ENCODE measurements at places on chromosomes 11 and 22. TPM values are rescaled to one million over a fixed set of nuclear protein-coding genes. Genes with fewer than 3 reads are reported as not detected.

GRCh38 chr11:128689591-128689947, 4.3 kb upstream of the FLI1 start:
- no peaks in the 10 kb centered on the region for H3K36me3 ChIP-seq
- DNase-seq: no peak
- no peaks in the 10 kb centered on the region for H3K4me1 ChIP-seq
- peaks cover 61% of the 10 kb centered on the region for H3K27me3 ChIP-seq
- no peak overlapping the region for H3K4me3 ChIP-seq

DNA sequence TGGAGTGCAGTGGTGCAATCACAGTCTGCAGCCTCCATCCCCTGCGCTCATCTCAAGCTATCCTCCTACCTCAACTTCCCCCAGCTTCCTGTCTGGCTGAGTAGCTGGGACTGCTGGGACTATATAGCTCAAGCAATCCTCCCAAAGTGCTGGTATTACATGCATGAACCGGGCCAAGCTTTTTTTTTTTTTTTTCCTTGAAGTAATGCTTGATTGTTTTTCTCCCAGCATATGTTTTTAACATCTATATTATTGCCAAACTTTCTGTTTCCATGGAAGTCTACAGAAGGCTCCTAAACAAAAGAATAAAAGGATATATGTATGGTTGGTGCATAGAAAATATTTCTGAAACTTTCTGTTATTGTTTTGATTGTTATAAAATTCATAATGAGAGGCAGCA, 853.6 kb downstream of the KCNA4 start:
- H3K4me1 ChIP-seq: no peaks in the 10 kb centered on the region
- no peak overlapping the region for H3K4me3 ChIP-seq
- no peak for DNase-seq
- H3K27ac ChIP-seq: no peak overlapping the region

GRCh38 chr11:97638641-97639224, 1248.9 kb downstream of the JRKL start:
- no peak for DNase-seq
- no peak overlapping the region for H3K4me3 ChIP-seq
- no peaks in the 10 kb centered on the region for H3K36me3 ChIP-seq
- H3K27ac ChIP-seq: no peak overlapping the region
- H3K4me1 ChIP-seq: no peaks in the 10 kb centered on the region
- H3K27me3 ChIP-seq: no peaks in the 10 kb centered on the region

GRCh38 chr11:134921938-134922337, 509.9 kb upstream of the B3GAT1 start:
- H3K27me3 ChIP-seq: no peaks in the 10 kb centered on the region
- no peaks in the 10 kb centered on the region for H3K36me3 ChIP-seq
- DNase-seq: no peak
- no peaks in the 10 kb centered on the region for H3K4me1 ChIP-seq

DNA sequence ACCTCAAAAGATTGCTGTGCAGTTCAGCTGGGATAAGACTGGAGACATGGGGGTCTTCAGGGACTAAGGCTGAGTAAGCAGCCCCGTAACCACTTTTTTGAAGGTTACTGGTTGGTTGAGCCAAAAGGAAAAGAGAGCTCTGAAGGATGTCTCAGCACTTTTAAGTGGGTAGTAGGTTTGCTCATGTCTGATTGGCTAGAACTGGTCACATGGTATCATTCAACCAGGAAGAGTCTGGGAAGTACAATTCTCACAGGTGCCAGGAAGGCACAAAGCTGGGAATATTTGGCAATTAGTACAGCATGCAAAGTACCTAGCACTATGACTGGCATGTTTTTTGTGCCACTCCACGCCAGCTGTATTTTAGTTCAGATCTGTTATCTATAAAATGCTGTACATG, 58.1 kb downstream of the SNX19 start:
- H3K27ac ChIP-seq: no peak overlapping the region
- H3K27me3 ChIP-seq: no peaks in the 10 kb centered on the region
- no peaks in the 10 kb centered on the region for H3K36me3 ChIP-seq
- no peak for DNase-seq
- H3K4me1 ChIP-seq: no peaks in the 10 kb centered on the region

DNA sequence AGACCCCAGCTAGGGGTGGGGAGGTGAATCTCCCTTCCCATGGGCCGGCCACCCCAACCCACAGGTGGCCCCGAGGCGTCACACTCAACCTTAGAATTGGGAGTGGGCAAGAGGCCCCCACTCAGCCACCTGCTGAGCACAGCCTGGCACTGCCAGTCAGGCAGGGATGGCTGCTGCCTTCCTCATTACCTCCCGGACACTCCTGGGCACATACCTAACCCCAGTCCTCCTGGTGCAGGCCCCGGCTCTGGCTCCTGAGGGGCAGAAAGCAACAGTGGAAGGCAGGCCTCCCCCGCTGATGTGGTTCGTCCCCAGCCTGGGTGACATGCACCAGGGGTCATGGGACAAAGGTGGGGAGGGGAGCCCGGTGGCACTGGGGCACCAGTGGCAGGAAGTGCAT, 103.6 kb downstream of the MPPED1 start:
- H3K36me3 ChIP-seq: no peaks in the 10 kb centered on the region
- H3K4me1 ChIP-seq: no peaks in the 10 kb centered on the region
- DNase-seq: no peak
- no peak overlapping the region for H3K4me3 ChIP-seq

Gene NUP98
- 127 TPM for total RNA-seq
